ENCODE measurements at places on chromosomes 3 and 15.

DNA sequence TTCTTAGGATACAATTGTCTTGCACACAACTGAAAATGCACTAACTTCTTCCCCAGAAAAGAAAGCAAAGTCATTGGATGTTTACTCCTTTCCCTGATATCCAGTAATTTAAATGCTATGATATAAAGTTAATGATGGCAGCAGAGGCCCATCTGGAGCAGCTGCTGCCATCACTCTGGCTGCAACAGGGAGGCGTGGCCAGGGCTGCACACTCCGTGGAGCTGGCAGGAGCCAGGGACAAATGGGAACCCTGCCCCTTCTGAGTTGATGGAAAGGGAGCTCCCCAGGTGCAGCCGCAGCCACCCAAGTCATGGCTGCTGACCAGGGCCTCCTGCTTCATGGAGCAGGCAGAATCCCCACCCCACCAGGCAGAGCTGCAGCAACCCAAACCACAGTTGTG, 72.6 kb upstream of the ALDH1A3 start:
- no peak for DNase-seq

DNA sequence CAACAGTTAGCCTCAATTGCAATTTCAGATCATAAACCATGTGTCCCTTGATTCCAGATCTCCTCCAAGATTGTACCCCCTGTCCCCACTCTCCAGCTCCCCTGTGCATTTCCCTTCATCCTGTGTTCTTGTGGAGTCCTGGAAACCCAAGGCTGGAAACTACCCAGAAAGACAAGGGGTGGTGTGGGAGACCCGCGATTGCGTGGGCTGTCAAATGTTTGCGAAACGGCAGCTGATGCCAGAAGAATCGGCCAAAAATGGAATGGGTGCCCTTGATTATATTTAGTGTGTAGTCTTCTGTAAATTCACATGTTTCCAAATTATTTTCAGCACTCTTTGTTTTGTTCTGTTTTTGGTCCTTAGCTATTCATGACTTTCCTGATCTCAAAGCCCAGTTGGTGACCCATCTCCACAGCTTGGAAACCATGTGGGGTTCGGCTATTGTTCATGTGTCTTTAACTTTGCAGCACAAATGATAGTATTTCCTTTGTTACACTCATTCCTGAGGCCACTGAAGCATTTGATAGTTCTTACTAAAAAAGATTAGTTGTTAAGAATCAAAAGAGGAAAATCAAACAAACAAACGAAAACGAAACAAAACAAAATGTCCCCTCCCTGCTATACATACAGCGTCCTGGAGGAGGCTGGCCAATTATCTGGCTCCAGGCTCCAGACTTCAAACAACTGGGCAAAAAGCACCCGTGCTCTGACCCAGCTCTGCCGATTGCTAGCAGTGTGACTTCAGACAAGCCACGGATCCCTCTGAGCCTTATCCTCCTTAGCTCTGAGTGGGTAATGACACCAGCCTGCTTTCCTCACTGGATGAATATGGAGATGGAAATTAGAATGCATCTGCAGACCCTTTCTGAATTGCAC, 120.9 kb downstream of the CACNA2D3 start:
- DNase-seq: no peak

- peak; percentile 30 for DNase-seq
Measured at GRCh38 chr15:84570164-84570735, 30.6 kb upstream of the ZSCAN2 start.

GRCh38 chr3:188342991-188343732, 189.2 kb downstream of the LPP start:
- no peak for DNase-seq

DNA sequence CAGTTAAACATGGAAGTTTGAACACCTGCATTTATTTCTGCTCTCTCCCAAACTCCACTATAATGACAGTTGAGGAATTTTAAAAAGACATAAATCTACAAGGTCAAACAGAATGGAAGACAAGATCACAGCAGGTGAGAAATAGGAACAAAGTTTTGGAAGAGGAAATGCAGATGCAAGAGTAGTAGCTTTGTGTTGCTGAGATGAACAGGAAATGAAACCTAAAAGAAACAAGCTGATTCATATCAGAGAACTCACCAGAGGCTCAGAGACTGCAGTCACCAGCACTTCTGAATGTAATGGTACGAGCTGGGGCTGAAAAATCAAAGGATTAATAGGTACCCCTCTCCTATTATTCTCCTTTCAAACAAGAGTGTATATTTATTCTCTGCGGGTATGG, 459.9 kb downstream of the RAP2B start:
- no peak for DNase-seq

- peak; percentile 15 for DNase-seq
Measured at GRCh38 chr3:126983653-126984390, 907 bp downstream of the PLXNA1 start.

DNA sequence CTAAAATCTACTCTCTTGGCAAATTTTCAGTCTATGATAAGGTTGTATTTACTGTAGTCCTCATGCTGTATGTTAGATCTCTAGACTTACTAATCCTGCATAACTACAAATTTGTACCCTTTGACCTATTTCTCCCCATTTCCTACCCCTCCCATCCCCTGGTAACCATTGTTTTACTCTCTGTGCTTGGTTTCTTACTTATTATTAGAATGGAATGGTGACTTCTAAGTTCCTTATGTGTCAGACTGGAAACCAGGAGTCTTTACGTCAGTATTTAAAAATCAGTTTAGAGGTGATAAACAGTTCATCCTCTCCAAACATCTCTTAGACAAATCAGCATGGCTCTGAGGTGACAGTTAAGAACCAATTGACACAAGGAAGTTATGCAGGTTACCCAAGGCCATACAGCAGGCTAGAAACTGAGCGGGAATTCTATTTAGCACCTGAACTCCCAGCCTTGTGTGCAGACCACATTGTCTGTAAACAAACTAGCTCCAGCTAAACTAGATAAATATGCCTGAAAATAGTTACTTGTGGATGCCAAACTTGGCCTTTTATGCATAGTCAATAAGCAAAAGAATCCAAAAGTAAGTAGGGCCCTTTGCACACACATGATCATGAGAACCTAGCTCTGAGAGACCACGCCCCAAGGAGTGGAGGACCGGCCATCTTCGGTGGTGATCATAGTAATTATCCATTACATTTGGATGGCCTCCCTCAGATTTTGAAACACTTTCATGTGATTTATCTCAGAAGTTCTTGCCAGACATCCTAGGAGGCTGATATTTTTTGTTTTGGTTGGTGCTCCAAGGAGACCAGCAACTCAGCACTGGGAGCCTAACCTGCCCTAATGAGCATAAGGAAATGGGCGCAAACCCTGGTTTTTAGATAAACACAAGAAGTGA, 72.3 kb upstream of the BOC start:
- DNase-seq: no peak

- no peak for DNase-seq
Measured at GRCh38 chr15:22796079-22796478, 9.6 kb downstream of the NIPA1 start.
